Activated gamma-delta T cell treated with Interleukin-2 at 50 U/mL for 16 hours (primary cell): ENCODE measurements at places on chromosomes 3 and 15.

DNA sequence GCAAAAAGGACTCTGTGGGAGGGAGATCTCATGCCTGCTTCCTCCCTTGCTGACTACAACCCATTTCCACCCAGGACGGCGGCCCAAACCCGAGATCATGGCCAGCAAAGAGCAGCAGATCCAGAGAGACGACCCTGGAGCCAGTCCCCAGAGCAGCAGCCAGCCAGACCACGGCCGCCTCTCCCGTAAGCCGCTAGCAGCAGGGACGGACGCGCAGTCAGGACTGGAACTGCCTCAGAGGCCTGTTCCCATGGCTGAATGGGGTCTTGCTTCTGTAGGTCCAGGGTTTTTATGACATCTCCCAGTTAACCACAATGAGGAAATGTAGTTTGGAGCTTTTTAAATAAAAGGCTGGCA is 67.2 kb downstream of the BOC start:
- no peak for DNase-seq

DNA sequence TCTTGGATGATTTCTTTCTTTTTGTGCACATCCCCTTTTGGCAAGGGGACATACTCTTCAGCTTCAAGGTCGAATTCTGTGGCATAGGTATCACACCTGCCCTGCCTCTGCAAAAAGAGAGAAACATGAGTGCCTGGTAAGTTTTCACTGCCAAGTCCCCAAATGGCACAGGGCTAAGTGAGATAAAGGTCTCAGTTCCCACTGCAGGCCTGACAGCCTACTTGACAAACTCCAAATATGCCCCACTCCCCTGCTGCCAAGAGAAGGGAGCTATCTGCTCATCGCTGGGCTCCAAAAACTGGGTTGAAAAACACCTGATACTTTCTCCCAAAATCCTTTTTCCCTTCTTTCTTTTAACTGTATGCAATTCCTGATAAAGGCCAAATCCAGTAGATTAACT is 23.0 kb downstream of the RUVBL1 start:
- DNase-seq: no peak

DNA sequence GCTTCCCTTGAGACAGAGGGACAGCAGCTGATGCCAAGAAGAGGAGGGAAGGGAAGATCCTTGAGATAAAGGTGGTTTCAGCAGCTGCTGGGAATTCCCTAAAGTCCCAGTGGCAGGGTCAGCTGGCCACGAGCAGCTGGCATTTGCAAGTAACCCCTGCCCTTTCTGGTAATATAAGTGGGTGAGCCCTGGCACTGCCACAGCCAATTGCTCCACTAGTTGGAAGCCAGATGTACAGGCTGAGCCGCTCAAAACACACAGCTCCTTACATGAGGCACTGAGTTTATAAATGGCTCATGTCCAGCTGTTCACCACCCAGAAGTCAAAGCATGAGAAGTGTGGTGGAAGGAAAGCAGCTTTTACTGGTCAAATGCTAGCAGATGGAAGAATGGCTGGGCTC is 35.4 kb downstream of the PRR20G start:
- DNase-seq: no peak

GRCh38 chr3:60652829-60653228 is 598.4 kb downstream of the FHIT start:
- DNase-seq: no peak

DNA sequence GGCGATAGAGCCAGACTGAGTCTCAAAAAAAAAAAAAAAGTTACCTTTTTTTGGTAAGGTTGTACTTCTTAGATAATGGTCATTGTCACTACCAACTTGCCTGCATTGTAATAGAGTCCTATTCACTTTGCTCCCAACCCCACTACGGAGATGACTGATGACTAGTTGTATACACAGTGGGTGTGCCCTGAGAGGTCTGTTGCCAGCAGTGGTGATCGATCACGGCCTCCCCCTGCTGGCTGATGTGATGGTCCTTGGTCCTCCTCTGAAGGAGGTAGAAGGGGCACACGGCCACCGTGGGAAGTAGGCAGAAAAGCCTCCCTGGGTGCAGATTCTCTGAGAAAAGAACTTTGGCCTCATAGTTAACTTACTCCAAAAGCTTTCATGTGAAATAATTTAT is 10.7 kb downstream of the GCNT3 start:
- DNase-seq: peak; percentile 6

- DNase-seq: no peak
Observed at GRCh38 chr3:123766193-123767008, 117.7 kb downstream of the MYLK start.

- no peak for DNase-seq
Observed at GRCh38 chr15:35557544-35557943, 11.6 kb upstream of the DPH6 start.
